Left cardiac atrium (tissue), 4 donors: ENCODE measurements at places on chromosomes 4 and X.

DNA sequence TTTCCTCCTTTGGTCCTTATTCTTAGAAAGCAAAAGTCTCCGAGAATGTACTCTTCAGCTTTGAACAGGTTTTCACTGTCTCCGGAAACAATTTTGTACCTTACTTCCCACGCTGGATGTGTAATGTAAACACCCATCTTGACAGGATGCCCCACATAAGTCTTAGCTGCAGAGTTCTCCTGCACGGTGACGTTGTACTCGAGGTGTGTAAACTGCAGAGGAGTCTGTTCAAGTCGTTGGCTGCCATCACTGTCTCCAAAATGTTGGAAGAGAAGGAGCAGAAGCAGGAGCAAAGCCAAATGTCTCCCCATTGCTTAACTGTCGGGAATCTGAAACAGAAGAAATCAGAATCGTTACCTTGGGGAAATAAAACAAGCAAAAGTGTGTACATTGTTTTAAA is 14.1 kb downstream of the FAT1 start:
- DNase-seq, result no peak

GRCh38 chrX:133189195-133189594 is 29.0 kb downstream of the TFDP3 start:
- DNase-seq, result no peak

DNA sequence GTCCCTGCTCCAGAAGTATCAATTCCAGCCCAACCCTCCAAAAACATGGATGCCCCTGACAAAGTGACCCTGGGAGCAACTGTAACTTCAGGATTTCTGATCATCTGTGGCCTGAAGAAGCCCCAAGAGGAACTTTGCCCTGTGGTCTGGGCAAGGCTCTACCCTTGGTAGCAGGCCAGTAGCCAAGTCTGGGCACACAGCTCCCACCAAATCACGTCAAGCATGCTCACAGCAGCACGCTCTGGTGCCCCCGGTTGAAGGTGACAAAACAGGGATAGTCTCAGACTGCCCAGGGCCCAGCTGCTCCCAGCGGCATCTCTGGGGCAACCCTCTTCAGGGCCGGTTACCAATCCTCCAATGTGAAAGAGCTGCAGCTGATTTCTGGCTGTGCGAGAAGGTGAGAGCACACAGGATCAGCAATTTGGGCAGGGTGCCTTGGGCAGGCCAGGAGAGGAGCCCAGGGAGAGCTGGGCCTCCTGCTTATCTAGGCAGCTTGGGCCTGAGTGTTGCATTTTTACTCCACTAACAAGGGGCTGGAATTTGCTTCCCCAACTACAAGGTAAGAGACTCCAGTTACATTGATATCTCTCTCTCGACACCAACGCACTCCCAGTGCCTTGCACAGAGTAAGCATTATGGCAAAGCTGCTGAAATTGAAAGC is 418.1 kb downstream of the BCOR start:
- DNase-seq, result no peak

DNA sequence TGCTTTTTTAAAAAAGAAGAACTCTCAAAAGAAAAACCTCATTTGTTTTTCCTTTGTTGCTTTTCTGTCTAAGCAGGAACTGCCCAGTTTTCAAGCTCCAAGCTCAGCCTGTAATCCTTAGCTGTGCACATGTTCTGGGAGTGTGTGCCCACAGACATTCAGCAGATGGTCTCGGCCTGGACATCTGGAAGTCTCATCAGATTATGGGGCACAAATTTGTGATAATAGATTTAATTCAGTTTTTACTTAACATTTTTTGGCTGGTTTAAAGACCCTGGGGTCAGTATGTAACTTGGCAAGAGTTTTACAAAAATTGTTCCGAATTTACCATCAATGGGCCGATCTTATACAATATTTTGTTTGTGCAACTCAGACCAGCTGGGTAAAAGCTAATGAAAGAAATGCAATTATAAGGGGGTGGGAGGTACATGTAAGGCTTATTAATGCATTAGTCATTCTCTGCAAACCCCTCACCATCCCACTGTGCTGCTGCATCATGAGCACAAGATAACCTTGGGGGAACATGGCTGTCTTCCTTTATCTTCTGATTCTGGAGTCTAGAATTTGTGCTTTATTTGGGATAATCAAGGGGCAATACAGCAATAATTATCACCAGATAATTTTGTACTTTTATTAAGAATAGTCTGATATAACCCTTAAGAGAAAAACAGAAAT is 86.9 kb upstream of the PHOX2B start:
- DNase-seq, result no peak
